Stimulated activated CD4-positive, alpha-beta T cell treated with anti-CD3 and anti-CD28 coated beads, Interleukin-1b, Interleukin-23, amount 100 ng/mL, for 1 hour (primary cell): ENCODE measurements at places on chromosomes 4 and X.

GRCh38 chrX:2410279-2411020, 90.3 kb downstream of the DHRSX start:
- DNase-seq: no peak

GRCh38 chr4:81039351-81039972, 9.0 kb downstream of the BMP3 start:
- DNase-seq: no peak

DNA sequence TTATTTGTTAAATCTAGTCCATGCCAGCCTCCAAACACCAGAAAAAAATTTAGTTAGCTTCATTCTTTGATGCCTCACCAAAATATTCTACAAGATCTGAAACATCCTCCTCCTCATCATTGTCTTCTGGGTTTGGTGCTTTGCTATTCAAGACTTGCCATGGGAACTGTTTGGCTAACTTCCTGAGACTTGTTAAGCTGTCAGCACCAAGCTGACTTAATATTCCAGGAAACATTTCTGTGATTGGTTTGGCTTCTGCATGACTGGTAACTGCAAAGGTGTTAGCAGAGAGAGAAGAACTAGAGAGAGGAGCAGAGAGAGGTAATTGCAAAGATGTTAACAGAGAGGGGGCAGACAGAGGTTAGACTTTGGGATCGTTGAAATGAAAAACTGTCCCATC, 101.3 kb downstream of the PALLD start:
- no peak for DNase-seq

- DNase-seq: no peak
Observed at GRCh38 chrX:155216940-155217440, 730 bp downstream of the VBP1 start.

GRCh38 chr4:97142893-97143292, 1000.4 kb downstream of the STPG2 start:
- no peak for DNase-seq

DNA sequence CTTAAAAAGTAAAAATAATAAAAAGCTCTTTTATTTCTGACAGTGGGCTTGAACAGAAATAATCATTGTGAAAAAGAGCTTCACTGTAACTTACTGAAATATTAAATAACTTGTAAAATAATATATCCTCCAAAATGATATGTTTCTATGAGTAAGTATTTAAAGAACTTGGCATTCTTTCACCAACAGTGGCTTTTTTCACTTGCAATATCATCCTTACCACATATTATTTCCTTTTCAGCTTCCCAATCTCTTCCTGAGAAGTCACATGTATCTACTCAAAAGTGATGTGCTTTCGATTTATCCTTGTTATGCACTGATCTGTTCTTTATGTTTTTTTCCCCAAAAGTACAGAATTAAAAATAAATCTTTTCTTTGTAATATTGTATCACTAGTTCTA, 2.2 kb upstream of the PCDH18 start:
- DNase-seq: no peak

- no peak for DNase-seq
Observed at GRCh38 chr4:74420863-74421262, 24.1 kb upstream of the AREG start.

- peak; percentile 5 for DNase-seq
Observed at GRCh38 chr4:142656178-142656577, 189.9 kb downstream of the INPP4B start.

DNA sequence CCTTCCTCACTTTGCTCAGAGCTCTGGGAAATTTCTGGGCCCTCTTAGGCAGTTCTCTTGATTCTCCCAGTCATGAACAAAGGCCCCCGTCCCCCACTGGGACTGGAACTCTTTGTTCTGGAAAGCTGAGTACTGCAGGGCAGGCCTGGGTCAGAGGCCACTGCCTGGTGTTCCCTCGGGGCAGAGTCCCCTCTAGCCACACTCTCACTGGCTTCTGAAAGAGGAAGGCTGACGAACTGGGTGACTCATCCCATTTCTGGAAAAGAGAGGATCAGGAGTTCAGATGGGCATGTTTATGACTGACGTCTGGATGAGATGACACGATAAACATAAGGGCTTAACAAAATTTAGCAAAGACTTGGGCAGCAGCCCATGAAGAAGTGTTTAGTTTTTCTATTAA, 47.7 kb downstream of the DDX3X start:
- DNase-seq: no peak

DNA sequence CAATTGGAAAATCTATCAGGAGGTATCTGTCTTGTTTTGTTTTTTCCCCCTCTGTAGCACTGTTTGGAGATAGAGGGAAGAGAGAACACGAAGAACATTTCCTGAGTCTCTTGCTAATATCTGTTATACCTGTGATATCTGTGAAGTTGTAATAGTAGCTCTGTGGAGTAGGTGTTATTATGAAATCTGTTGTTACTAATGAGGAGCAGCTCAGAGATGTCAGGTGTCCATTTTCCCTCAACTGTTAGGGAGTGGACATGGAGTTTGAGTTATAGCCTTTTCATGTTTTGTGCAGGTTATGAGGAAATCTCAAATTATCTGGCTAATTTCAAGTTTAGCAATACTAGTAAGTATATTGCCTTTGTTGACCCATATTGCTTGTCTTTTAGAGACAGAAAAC, 52.4 kb downstream of the SEC24B start:
- no peak for DNase-seq

GRCh38 chrX:112946227-112946626, 105.6 kb upstream of the AMOT start:
- DNase-seq: no peak

DNA sequence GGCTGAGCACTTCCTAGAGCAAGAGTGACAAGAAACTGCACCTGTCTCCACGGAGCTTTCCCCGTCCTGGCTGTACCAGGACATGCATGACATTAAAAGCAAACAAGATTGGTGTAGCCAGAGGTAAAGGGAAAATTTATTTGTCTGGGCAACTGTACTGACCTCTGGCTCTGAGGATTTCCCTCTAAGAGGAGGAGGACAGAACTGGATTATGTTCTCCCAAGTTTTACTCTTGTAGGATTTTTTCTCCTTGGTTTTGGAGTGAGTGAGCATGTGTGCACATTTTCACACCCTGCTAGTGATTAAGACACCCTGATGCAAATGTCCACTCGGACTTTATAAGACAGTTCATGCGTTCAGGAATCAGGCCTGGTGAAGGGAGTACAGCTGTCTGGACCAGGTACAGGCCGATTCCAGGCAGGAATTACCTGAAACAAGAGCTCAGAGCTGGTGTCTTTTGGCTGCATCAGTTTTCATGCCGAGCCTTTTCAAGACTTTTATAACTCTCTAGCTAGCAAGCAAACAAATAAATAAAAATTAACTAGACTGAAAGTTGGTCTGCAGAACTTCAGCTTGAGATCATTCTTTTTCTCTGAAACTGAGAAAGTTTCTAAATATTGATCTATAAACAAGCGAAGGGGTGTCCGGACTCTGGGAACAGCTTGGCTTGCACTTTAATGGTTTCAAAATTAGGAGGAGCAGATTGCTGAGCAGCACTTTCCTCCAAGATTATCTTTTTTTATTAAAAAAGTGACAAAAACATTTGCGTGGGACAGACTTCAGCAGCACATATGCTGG, 51.3 kb upstream of the SPRY1 start:
- no peak for DNase-seq

DNA sequence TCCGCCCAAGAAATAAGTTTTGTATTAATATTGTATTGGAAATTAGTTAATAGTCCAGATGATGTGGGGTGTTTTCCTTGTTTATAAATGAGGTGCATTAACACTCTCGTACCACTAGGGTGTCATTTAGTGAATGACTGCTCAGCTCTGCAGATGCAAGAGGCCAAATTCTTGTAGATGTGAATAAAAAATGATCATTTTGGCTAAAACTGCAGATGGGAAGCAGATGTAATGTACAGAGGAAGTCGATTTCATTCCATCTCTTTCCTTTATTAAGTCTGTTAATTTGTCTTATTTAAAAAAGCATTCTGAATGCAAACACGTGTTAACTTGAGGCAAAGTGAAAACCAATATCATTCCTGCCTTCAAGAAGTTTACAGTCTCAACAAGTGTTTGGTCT, 108.1 kb downstream of the DHX15 start:
- no peak for DNase-seq

DNA sequence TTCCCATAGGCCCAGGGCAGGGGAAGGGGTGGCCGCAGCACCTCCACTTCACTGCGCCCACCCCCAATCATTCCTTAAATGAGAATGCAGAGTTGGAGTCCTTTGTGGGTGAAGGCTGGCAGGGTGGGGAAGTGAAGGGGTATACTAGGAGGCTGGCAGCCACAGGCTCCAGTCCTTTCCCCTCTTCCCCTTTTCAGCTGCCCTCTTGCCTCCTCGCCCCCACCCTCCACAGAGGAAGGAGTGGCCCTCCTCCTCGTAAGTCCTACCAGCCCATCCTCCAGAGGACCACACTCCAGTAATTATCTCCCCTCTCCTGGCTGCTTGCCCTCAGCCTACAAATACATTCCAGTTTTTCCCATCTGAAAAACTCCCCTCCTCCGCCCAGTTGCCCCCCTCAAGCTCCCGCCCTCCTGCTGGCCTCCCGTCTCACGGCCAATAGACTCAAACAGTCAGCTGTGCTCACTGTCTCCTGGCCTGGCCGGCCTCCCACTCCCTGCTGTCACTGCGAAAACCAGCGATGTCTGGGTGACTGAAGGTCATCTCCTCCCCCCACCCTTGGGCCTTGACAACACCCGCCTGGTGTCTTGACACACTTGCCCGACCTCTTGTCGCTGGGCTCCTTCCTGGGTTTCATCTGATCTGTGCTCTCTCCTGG, 38.8 kb downstream of the EFNB1 start:
- DNase-seq: no peak

DNA sequence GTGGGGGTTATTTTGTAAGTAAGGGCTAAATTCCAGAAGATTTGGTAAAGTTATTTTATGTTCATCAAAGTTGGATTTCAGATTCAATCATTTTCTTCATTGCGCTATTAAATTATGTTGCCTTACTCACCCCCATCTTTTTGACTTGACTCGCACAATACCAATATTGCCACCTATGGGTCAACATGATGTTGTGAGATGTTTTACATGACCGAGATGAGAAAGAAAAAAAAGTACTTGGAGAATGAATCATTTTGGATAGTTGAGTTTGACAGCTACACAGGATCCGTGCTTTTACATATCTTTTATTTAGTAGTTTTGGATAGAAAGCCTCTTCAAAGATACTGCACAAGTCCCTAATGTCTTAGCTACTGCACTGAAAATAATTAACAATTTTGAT, 224.2 kb upstream of the EMCN start:
- DNase-seq: no peak

GRCh38 chr4:40515398-40516293, 114.0 kb downstream of the RBM47 start:
- no peak for DNase-seq

DNA sequence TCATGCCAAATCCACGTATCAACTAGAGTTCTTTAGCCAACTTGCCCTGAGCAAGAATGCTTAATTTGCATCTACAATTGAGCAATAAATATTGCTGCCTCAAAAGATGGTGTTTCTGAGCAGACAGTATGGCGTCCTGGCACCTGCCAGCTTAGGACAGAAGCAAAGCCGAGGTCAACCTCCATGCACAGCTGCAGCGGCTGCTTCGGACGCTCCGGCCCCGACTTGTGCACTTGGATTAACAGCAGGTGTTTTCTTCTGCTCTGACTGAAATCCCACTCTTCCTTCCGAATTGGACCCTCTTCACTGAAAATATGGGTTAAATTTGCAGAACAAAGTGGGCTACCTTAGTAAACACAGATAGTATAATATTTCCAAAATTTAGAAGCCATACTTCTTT, 215.2 kb upstream of the ETNPPL start:
- DNase-seq: no peak

DNA sequence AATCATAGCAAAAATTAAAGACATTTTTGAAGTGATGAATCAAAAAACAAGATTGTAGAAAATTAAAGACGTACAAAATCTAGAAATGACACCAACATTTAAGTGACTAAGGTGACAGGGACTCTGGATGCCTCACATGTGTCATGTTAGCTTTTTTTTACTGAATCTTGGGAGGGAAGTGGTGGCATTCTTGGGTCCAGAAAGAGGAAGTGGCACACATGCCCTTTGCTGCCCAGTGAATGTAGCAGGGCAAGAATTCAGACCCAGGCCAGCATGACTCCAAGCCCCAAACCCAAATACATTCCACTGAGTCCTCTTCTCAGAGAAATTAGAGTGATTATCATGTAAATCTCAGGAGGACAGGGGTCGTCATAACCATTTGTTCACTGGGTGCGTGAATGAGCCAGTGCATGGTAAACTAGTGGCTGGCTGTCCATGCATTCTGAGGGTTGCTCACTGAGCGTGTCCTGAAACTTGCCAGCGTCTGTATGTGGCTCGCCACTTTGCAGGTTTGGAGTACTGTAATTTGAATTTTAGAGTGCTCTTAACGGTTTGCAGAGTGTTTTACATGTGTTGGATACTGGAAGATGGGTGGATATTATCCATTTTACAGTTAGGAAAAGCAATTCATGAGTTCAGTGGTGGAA, 55.4 kb upstream of the TBC1D14 start:
- DNase-seq: no peak

GRCh38 chrX:3518870-3519269, 172.4 kb upstream of the MXRA5 start:
- no peak for DNase-seq

- no peak for DNase-seq
Observed at GRCh38 chr4:21885770-21886169, 62.8 kb downstream of the KCNIP4 start.
